Activated T-helper 2 cell treated with anti-CD3 and anti-CD28 coated beads, Interferon-gamma antibody, Interleukin-2, Interleukin-4, amounts not matched to agents 10 μg/mL and 5 μg/mL and 100 μg/mL, durations not matched to agents 14 hours and 24 hours and 36 hours (primary cell): ENCODE measurements at places on chromosomes 12 and 14. TPM values are rescaled to one million over a fixed set of nuclear protein-coding genes. Genes with fewer than 3 reads are reported as not detected.

Gene MAP3K9
- total RNA-seq = 5.5 and 5.6 TPM in 2 replicates

- DNase-seq = no peak
Observed at GRCh38 chr12:81570234-81570633, 188.9 kb downstream of the PPFIA2 start.

DNA sequence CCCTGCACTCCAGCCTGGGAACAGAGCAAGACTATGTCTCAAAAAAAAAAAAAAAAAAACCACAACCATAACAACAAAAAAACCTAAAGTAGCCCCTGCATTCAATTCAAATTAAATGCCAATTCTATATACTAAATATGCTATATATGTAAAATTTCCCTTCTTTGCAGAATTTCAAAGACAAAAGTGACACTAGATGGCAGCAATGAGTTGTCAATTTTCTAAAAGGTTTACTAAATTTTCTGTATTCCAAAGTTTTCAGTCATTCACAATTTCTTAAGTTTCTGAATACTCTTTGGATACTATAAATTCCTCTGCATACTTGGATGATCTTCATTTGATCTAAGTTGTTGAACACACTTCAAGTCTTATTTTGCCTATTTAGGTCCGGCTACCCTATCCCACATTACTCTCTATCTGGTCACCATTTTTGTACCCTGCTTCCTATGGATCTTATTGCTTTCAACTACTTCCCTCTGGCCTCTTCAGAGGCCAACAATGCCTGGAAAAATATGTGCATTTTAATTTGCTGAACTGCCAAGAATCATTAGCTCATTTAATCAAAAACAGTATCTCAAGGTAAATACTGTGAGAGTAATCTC is 27.9 kb downstream of the HNRNPC start:
- no peak for DNase-seq

Gene KLRD1
- 3.3 and 3.5 TPM in 2 replicates for total RNA-seq

DNA sequence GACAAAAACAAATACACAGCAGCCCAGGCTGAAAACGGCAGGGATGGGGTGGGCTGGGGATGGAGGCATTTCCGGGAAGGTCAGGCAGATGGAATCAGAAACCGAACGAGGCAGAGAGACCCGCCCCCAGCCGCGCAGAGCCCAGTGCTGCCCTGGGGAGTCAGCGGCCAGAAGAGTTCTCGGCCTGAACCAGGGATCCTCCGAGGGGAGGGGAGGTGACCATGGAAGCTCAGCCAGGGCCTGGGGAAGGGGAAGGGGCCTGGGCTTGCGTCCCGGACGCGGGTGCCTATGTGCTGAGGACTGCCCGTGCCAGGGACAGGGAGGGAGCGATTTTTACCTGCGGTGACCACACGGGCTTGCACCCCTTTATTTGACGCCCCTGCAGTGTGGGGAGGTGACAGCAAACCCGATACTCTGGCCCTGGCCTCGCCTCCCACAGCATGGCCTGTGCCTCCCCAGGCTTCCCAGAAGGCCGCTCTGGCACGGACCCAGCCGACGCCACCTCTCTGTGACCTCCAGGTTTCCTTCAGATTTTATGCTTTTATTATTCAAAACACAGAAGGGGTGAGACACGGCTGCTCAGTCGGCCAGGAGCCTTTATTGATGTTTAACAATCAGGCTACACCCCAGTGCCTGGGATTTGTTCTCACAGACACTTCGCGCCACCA is 7.7 kb downstream of the LRCOL1 start:
- no peak for DNase-seq

Gene PTPRR
- not detected in 2 replicates for total RNA-seq

- no peak for DNase-seq
Observed at GRCh38 chr12:122021193-122021821, 377 bp upstream of the BCL7A start.
